GM12865 (cell line): ENCODE measurements at places on chromosomes 12 and 14.

- DNase-seq, result no peak
Observed at GRCh38 chr12:80717856-80718255, 1.1 kb downstream of the MYF5 start.

DNA sequence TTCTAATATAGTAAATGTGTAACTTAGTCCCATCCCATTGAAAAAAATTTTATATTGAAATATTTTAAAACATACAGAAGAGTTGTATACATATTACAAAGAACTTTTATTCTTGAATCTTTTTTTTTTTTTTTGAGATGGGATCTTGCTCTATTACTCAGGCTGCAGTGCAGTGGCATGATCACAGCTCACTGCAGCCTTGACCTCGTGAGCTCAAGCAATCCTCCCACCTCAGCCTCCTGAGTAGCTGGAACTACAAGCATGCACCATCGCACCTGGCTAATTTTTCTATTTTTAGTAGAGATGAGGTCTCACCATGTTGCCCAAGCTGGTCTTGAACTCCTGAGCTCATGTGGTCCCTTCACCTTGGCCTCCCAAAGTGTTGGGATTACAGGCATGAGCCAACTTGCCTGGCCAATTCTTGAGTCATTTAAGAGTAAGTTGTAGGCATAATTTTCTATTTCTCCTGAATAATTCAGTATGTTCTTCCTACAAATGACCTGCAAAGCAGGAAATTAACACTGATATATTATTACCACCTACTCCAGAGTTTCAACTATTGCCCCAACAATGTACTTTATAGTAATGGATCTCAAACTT, 153.0 kb upstream of the BMP4 start:
- DNase-seq, result no peak

- peak; percentile 60 for DNase-seq
Observed at GRCh38 chr12:22626406-22626805, 1.4 kb downstream of the ETNK1 start.

GRCh38 chr14:42429401-42429800, 822.7 kb downstream of the LRFN5 start:
- no peak for DNase-seq

DNA sequence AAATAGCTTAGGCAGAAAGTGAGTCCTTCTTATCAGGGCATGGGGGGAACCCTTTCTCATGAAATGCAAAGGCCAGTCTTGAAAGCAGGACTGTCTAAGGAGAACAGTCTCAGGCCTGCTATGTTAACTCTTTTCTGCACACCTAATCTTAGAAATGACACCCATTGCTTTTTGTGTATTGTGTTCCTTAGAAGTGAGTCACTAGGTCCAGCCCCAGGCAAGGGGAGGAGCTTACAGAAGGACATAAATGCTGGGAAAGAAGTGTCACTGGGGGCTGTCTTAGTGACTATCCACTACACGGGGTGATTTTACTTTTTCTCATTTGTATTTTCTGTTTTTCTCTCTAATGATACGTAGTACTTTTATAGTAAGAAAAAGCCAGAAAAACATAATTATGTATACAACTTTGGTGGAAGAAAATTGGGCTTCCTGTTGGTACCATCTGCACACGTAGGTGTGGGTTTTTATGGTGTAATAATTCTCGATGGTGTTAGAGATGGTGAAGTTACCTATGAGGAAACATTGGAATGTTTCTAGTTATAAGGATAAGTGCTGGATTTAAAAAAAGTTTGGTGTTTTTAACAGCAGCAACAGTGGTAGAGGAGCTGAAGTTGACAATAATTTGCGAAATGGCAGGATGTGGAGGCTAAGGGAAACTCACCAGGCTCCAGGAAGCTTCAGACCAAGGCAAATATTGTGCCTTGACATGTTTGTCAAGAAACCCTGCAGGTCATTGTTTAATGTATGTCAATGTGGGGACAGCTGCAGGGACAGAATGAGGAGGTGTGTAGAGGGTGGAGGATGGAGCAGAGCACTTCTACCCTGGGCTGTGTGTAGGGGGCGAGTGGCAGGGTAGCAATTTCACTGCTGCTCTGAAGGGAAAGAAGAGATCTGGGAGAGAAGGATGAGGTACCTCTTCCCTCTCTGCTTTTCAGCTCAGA, 214.9 kb downstream of the KTN1 start:
- no peak for DNase-seq

GRCh38 chr12:39532448-39532847, 87.2 kb downstream of the ABCD2 start:
- DNase-seq, result no peak
